ENCODE measurements at places on chromosomes 6 and 20.

DNA sequence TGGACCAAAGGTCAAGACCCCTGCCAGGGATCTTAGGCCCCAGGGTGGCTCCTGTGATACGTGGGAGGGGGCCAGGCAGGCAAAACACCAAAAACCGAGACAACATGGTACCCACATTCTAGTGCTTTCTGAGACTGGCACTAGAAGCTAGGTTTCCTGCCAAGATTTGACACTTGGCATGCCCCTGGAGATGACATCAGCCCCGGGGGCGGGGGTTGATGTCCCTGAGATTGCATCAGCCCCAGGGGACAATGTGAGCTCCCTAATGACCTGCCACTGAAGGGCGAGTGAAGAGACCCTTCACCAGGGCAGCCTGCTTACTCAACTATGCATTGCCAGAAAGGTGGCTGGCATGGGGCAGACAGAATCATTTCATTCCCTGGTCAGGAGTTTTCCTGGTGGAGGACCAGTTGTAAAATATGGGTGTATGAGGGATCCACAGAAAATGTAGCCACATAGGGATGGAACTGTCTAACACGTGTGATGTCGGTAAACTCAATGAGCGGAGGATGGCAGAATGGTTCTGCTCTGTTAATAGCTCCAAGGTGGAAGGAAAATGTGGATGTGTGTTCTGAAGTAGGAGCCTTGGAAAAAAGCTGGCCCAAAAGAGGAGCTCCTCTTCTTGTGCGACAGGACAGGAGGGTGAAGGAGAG, 219.7 kb downstream of the UNC5CL start:
- H3K27me3 ChIP-seq, result no peaks in the 10 kb centered on the region
- H3K36me3 ChIP-seq, result no peaks in the 10 kb centered on the region
- H3K27ac ChIP-seq, result no peak overlapping the region
- no peaks in the 10 kb centered on the region for H3K4me1 ChIP-seq
- DNase-seq, result no peak
- no peak overlapping the region for H3K4me3 ChIP-seq

- H3K27ac ChIP-seq, result no peak overlapping the region
- H3K4me3 ChIP-seq, result no peak overlapping the region
- H3K27me3 ChIP-seq, result no peaks in the 10 kb centered on the region
- peaks cover 4% of the 10 kb centered on the region for H3K4me1 ChIP-seq
- no peaks in the 10 kb centered on the region for H3K36me3 ChIP-seq
- peak; percentile 49 for DNase-seq
These were observed 184.2 kb upstream of the BMP2 start for GRCh38 chr20:6583134-6583738.

GRCh38 chr20:14569641-14570040, 232.2 kb upstream of the FLRT3 start:
- no peak overlapping the region for H3K4me3 ChIP-seq
- no peaks in the 10 kb centered on the region for H3K27me3 ChIP-seq
- H3K4me1 ChIP-seq, result no peaks in the 10 kb centered on the region
- no peaks in the 10 kb centered on the region for H3K36me3 ChIP-seq
- no peak for DNase-seq
- no peak overlapping the region for H3K27ac ChIP-seq

GRCh38 chr6:3962291-3963280, 113.4 kb downstream of the FAM50B start:
- no peak overlapping the region for H3K27ac ChIP-seq
- DNase-seq, result no peak
- no peaks in the 10 kb centered on the region for H3K36me3 ChIP-seq

- H3K27ac ChIP-seq, result no peak overlapping the region
- no peaks in the 10 kb centered on the region for H3K27me3 ChIP-seq
- no peak for DNase-seq
- no peaks in the 10 kb centered on the region for H3K36me3 ChIP-seq
- no peak overlapping the region for H3K4me3 ChIP-seq
These were observed 67.2 kb downstream of the BACH2 start for GRCh38 chr6:90229331-90230010.
